ENCODE measurements at places on chromosomes 3 and 15.

GRCh38 chr3:89946884-89947283, 839.5 kb downstream of the EPHA3 start:
- DNase-seq, result no peak

DNA sequence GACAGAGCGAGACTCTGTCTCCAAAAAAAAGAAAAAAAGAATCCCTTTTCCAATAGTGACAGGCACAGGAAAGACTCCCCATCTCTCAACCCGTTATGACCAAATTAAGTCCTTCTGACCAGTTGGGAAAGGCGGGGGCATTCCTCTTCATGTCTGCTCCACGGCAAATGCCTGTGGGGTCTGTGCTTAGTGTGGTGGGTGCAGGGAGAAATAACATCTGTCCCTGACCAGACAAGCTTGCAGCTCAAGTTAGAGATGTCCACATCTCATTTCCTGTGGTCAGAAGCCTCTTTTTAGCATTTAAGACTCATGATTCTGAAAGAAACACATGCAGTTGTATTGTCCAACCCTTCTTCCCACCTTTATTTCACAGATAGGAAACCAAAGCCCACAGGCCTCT, 16.2 kb downstream of the PLA1A start:
- no peak for DNase-seq

- peak; percentile 80 for DNase-seq
Observed at GRCh38 chr3:52446631-52447511, 2.0 kb upstream of the SEMA3G start.

DNA sequence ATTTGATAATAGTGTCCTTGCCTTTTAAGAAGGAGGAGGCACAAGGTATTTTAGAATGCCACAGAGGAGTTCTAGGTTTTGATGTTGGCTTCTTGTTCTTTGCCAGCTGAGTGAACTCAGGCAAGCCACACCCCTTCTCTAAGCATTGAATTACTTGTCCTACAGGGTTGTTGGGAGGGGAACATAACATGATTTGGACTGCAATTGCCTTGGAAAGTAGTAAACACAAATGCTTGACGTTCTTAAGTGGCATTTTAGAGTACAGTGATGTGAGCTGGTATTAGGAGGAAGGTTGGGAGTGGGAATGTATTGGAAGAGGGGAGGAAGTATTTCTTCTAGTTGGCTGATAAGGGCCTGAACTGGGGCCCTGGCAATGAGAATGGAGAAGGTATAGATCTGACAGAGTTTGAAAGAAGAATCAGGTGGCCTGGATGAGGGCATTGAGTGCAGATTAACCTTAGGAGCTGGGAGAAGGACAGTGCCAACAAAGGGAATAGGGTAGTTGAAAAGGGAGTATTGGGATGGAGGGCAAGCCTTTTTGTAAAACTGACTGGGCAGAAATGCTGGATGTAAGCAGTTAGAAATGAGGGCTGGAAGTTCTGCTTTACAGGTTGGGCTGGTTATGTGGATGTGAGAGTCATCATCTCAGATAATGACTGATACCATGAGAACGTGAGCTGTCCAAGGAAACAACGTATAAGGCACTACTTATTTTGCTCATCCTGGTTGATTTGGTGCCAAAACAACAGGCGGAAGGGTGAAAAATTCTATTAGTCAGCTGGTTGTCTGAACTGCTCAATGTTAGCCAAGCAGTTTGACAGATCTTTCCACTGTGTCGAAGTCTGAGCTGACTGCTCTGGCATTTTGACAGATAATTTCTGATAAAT, 16.7 kb downstream of the KAT2B start:
- no peak for DNase-seq

DNA sequence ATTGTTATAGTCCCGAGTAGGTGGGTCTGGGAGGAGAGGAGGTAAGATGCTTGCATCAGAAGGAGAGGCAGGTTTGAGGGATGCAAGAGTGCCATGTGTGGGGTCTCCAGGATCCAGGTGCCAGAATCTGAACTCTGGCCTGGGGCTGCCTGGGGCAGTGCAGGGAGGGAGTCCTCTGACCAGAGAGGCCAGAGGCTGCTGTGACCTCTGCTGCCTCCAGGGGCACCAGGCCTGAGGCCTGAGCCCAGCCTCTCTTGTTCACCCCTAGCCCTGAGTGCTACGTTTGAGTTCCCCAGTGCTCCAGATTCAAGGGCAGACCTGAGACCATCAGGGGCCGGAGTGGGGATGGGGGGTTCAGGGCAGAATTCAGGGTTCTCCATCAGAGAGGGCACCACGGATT, 7.4 kb downstream of the SLC38A3 start:
- DNase-seq, result no peak

- DNase-seq, result no peak
Observed at GRCh38 chr3:63095-63765, 133.3 kb upstream of the CHL1 start.

DNA sequence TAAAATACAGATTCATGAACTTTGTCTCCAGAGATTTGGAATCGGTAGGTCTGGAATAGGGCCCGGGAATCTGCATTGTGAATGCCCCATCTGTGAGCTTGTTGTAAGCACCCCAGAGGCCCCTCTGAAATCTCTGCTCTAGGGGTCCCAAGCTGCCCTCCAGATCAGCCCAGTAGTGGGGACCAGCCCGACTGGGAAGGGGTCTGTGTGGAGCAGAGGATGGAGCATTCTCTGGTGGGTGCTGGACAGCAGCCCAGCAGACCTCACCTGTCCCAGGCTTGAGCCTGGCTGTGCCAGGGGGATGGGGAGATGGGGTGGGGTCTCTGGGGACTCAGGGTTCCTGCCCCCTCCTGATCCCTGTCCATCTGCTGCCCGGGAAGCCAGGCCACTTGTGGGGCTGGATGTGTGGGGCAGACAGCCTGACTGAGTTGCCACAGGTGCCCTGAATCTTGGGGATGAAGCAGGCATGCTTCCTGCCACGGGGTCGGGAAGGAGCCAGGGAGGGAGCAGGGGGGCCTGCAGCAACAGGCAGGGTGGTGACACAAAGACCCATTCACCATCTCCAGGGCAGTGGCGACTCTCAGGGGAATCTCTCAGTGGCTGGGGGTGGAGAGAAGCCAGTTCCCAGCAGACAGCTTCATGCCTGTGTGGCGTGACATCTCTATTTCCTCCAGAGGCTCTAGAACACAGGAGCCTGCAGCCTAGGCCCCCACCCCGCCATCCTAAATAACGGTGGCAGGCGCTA, 99.3 kb downstream of the WNT7A start:
- DNase-seq, result no peak

DNA sequence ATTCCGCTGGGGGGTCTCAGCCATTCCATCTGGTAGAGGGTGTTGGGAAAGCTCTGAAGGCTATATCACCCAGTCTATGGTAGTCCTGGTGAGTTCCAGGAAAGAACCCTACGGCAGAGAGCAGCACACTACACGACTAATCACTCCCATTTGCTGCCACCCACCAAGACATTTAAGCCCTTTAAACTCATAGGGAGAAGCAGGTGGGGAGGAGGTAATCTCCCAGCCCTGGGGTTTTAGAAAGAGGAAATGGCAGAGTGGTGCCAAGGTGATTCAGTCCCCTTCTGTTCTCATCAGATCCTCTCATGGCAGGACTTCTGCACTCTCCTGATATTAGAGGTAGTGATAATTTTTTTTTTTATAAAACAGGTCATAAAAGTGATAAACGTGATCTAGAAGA, 10.6 kb upstream of the VWA5B2 start:
- DNase-seq, result no peak

All from GM13977 (cell line).